ENCODE measurements at places on chromosomes 3 and 15.

GRCh38 chr3:42493798-42494151 lies 8.7 kb upstream of the VIPR1 start:
- no peak for DNase-seq

DNA sequence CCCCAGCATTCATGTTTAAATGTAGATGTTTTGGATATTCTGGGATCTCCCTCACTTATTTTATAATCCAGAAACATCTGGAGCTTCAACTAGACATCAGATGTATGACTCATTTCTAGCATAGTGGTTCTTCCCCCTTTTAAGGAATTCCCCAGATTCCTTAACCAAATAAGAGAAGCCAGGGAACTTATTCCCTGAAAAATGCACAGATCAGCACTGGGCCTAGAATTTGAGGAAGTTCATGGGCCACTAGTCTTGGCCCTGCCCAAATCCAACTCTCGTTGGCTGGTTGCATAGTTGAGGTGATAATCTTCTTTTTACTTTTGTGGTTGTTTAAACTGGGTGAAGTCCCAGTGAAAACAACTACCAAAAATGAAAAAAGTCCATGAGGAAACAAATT lies 20.4 kb downstream of the RARRES1 start:
- no peak for DNase-seq

DNA sequence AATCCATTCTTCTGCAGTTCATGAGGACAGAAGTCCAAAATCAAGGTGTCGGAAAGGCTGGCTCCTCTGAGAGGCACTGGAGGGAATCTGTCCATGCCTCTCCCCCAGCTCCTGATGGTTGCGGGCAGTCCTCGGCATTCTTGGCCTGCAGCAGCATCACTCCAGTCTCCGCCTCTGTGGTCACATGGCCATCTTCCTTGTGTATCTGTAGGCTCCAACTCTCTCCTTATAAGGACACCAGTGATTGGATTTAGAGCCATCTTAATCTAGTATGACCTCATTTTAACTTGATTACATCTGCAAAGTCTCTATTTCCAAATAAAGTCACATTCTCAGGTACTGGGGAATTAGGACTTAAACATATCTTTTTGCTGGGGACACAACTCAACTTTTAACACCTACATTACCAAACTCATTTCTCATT lies 56.0 kb upstream of the FLNB start:
- DNase-seq: peak; percentile 59

DNA sequence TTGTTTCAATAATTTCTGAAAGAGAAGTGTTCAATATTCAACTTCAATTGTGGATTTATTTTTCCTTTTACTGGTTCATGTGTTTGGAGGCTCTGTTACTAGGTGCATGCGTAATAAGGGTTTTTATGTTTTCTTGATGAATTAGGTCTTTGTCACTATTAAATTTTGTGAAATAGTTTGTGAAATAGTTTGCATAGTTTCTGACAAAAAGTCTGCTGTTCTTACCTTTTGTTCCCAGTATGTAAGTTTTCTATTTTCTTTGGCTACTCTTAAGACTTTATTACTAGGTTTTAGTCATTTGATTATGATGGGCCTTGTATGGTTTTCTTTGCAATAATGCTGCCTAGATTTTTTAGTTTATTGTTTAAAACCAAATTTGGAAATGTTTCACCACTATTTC lies 38.0 kb downstream of the MEF2A start:
- no peak for DNase-seq

DNA sequence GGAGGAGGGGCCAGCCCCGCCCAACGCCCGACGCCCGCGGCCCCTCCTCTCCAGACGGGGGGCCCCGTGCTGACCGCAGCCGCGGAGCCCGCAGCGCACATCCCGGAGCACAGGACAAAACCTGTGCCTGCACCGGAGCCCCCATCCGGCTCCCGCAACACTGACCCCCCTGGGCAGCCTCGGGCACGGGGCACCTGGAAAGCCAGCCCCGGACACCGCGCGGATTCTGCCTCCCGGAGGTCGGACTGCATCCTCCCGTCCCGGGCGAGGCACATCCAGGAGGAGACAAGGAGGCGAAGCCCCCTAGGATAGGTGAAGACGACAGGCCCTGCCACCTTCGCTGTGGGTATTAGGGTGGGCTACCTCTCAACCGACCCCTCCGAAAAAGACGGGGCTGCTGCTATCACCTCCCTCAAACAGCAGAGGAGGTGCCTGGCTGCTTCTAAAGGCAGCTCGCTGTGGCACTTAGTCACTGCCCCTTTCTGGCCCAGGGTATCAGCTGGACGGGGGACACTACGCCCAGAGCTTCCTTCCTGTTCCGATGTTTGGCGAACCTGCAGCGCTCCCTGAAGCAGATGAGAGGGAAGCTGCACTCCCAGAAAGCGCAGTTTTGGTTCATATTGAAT lies 10.6 kb downstream of the XXYLT1 start:
- no peak for DNase-seq

DNA sequence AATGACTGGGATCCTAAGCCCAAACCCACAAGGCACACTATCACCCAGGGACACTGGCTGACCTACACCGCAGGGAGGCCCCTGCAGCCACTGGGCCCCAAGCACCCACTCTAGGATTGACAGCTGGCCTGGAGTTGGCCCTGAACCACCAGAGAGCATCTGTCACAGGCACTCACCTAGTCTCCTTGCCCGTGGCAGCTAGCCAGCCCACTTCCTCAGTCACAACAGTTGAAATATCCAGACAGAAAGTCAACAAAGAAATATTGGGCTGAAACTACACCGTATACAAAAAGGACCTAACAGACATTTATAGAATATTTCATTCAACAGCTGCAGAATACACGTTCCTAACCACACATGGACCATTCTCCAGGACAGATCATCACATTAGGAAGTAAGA lies 5.2 kb upstream of the SPINK8 start:
- peak; percentile 97 for DNase-seq

DNA sequence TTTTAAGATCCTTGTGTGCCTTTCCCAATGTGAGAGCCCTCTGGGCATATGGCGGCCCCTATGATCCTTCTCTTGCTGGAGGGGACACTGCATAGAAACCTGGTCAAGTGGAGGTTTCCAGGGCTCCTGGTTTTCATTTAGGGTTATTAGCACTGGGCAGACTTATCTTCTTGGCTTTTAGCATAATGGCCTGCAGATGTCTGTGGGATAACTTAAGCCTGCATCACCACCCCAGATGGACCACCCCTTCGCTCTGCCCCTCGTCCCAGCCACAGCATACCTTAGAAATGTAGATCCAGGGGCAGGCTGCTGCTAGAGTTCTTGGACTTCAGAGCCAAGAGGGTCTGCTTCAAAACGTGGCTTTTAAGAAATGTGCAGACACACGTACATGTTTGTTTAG lies 340.3 kb upstream of the CTDSPL start:
- no peak for DNase-seq

DNA sequence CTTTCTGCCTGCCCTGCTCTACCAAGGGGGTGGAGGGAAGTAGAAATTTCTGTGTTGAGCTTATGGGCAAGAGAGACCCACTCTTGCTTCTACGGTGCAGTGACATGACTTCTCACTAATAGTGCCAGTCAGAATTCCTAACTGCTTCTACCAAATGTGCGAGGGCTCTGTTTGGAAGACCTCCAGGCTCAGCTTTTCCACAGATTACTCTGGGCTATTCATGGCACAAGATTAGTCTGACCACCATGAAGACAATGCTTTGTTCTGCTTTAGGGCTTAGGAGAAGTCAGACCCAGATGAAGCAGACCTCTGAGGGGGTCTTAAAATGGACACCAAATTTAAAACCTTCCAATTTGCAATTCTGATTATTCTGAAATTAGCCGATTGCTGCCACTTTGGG lies 195.9 kb upstream of the TBC1D5 start:
- no peak for DNase-seq

DNA sequence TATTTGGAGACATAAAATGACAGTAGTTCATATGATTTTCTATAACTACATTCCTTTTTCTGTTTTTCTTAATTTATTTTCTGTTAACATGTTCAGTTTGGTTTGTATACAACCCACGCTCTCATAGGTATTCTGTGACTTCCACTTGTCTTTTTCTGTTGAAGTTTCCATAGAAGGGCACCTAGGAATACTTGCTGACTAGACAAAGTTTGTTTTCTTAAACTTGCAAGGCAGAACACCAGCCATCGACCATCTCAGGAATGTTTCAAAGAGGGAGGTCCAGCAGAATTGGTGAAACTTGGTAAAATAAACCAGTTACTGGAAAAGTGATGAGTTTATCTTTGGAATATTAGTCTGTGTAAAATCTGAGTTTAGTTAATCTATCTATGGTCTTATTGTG lies 403.2 kb upstream of the CADM2 start:
- DNase-seq: no peak

GRCh38 chr3:133295944-133296917 lies 103.6 kb upstream of the BFSP2 start:
- DNase-seq: no peak

DNA sequence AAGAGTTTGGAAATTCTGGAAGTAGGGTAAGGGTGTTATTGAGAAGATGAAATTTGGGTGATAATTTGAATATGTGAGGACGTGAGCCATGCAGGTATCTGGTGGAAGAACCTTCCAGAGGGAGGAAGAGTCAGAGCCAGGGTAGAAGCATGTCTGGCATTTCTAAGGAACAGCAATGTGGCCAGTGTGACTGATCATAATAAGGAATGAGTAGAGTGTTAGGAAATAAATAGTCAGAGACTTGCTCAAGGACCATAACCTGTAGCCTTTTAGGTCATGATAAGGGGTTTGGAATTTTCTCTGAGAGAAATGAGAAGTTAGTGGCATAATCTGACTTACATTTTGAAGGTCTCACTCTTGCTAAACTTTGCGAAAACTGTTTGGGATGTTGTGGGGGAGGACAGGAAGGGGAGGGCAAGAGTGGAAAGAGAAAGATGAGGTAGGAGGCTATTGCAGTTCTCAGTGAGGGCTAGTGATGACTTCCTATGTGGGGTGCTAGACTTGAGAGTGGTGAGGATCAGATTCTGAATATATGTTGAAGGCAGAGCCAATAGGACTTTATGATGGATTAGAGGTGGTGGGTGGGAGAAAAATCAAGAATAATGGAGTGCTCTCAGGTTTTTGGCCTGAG lies 568.3 kb downstream of the AGBL1 start:
- no peak for DNase-seq

DNA sequence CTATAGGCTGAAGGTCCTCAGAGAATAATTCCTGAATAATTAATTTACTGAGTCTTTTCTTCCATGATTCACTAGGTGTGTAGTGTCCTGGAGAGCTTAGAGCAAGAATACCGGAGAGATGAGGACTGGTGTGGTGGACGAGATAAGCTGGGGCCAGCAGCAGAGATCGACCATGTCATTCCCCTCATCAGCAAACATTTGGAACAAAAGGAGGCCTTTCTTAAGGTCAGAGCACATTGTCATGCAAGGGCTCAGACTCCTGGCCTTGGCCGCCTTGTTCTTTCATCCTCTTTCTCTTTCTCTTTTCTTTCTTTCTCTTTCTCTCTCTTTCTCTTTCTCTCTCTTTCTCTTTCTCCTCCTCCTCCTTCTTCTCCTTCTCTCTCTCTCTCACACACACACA lies 291.4 kb upstream of the UMPS start:
- no peak for DNase-seq

DNA sequence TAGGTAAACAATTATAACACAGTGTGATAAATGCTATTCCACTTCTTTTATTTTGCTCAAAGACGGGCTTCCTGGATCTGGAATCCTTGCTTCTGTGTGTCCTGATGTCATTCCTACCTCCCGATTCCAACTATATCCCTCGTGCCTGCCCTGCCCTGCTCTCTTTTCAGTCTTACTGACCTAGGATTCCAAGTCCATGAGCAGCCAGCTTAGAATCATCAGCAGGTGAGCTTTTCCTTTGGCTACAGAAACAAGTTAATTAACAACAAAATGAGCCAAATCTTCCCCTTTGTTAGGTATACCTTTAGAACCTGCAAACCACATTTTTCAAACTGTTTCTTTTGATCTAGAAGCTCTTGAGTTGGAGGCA lies 21.9 kb upstream of the KPNA1 start:
- no peak for DNase-seq

DNA sequence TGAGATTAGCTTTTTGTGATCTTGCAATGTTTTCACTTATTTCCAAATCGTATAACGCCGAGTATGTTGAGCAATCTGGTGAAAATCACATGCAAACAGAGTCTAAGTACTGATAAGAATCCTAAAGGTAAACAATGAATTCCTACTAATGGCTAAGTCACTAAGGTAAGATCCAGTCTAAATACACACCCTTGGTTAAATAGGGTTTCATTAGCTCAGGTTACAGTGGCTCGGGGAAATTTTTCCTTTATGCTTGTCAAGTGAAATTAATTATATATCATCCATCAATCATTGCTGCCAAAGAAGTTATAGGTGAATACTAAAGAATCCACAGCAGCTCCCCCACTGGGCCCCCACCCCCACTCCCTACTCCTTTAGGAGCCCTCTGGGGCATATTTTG lies 139.3 kb downstream of the SOX2 start:
- no peak for DNase-seq

DNA sequence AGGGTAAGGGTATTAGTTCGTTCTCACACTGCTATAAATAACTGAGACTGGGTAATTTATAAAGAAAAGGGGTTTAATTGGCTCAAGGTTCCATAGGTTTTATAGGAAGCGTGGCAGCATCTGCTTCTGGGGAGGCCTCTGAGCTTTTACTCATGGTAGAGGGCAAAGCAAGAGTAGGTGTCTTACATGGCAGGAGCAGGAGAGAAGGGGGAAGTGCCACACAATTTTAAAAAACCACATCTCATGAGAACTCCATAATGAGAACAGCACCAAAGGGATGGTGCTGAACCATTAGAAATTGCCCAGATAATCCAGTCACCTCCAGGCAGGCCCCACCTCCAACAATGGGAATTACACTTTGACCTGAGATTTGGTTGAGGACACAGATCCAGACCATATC lies 12.2 kb downstream of the RNF111 start:
- DNase-seq: no peak

- peak; percentile 49 for DNase-seq
Observed at GRCh38 chr3:32410367-32411246, 19.0 kb downstream of the CMTM7 start.

DNA sequence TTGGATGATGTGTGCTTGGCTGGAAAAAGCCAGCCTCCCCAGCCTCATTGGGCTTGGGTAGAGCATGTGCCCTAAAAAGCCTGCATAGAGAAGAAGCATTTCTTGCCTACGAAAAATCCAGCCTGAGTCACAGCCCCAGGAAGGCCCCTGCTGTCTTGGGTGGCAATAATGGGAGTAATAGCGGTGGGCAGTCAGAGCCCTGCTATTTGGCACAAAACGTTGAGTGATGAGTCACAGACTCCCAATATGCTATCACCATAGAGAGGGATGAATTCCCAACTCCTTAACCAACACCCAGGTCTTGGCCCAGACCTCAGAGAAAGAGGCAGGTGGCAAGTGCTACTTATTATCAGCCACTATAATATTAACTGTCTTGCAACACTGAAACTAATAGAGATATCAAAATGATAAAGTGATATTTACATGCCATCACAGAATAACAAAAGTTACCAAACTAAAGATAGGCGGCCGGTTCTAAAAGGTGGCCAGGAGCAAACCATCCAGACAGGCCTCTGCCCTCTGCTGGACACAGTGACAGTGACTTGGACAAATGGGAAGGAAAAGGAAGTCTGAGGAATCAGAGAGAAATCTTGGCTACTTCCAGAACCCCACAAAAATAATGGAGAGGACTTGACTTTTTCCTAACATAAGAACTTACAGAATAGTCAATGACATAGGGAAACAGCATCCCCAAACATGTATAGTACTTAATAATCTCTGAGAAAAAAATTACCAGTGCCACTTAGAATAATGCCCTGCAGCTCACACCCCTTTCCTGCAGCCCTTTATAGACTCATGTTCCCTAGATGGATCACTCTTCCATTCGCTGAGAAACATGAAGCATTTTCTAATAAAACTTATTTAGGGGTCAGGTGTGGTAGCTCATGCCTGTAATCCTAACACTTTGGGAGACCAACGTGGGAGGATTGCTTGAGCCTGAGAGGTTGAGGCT lies 51.9 kb upstream of the MUC13 start:
- DNase-seq: peak; percentile 43

GRCh38 chr3:79326642-79327041 lies 441.2 kb downstream of the ROBO1 start:
- no peak for DNase-seq

Measured in SJCRH30 (cell line).